ENCODE measurements at places on chromosomes 12 and 14.

DNA sequence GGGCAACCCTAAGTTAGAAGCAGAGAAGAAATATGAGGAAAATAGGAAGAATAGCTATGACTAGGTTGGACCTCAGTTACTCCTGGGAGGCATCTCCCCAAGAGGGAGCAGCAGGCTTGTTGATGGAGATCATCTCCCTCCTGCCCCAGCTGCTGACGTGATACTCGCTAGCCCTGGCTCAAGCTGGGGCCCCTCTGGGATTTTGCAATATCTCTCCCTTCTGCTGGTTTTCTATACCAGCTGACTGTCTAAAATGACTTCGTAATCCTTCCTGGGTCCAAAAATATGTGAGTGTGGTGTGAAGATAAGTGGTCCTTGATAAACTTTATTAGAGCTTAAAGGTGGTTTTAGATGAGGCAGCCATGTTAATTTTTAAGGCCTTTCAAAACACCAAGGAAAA is 4.5 kb upstream of the HECTD4 start:
- no peak for DNase-seq

DNA sequence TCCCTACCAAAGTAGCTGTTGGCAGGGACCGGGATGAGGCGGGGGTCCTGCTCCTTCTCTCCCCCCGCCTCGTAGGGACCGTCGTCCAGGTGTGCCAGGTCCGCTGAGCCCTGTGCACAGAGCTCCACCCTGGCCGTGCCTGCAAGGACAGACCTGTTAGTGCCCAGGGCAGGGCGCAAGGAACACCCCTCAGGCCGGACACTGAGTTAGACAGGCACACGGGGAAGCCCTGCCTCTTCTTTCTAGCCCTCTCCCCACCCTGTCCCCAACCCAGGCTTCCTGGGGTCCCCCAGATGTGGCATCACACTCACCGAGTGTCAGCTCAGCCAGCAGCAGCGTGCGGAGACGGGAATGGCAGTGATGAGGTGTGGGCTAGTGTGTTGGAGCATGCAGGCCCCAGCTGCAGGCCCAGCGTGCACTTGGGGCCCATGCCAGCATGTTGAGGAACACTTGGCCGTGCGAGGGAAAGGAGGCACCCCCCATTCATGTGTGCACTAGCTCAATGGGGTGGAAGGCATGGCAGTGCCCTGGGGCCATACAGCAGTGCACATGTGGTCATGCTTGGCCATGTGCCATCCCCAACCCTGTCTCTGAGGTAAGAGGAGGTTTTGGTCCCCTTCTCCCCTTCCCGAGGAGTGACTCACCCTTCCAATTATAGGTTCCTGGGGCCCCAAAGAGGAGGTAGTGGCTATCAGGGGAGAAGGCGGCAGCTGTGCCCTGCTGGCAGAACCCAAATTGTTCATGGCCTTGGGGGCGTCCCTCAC is 7.3 kb downstream of the ITGA7 start:
- DNase-seq: peak; percentile 14

- no peak for DNase-seq
Measured at GRCh38 chr14:89609500-89610100, 192.6 kb upstream of the FOXN3 start.

DNA sequence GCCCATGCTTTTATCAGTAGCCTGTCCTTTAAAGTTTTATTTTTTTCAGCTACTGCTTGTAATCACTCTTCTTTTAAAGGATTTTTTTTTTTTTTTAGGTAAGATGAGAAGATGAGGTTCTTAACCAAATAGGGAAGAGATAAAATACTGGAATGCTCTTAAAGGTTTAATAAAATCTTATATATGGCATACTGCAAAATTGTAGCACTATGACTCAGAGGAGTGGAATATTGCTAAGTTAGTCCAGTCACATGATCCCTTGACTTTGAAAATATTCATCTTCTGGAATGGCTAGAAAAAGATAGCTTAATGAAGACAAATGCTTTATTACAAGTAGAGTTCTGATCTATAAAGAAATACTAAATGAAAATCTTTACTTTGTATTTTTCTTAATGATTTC is 116.6 kb downstream of the NAV3 start:
- peak; percentile 40 for DNase-seq

DNA sequence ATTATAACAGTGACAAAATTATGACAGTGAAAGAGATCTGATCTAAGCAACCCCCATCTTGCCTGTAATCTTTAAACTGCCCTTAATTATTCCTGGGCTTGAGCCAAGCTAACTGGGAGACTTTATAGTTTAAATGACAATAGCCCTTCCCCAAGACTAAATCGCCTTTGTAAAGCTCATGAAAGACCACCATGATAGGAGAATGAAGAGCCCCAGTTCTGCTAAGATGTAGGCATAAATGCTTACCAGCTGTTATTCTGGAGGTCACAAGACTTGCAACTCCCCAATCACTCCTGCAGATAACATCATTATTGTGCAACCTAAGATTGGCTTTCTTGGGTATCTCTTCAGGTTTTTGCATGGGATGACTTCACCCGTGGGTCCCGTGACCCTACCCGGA is 599.7 kb downstream of the KCNH5 start:
- DNase-seq: no peak

GRCh38 chr12:9795945-9796344 is 31.3 kb upstream of the KLRF1 start:
- DNase-seq: no peak

- DNase-seq: no peak
Measured at GRCh38 chr12:21751517-21751916, 23.0 kb downstream of the KCNJ8 start.

DNA sequence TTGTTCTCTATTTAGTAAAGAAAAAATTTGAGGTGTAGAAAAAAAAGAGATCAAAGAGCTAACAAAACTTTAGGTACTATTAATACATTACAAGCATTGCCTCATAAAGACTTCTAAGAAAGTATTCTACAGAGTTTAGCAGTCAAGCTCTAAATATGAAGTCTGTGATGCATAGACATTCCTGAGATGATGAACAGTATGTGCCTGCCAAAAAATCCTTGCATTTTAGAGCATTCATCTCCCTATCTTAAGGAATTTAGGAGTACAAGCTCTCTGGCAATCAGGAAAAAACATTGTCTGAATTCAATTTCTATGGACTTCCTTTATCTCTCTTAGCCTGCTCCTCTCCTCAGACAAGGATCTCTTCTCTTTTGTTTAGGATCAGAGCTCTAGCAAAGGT is 202.6 kb upstream of the LRFN5 start:
- DNase-seq: no peak

DNA sequence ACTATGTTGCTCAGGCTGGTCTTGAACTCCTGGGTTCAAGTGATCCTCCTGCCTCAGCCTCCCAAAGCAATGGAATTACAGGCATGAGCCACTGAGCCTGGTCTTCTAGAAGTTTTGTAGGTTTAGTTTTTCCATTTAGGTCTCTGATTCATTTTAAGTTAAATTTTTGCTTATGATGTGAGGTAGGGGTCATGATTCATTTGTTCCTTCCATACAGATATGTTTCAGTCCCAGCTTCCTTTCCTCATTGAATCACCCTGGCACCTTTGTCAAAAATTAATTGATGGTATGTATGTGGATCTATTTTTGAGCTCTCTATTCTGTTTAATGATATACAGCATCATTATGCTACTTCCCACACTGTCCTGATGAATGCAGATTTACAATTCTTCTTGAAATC is 25.6 kb upstream of the CABP1 start:
- DNase-seq: no peak

GRCh38 chr14:69891422-69891821 is 12.2 kb downstream of the SMOC1 start:
- no peak for DNase-seq

GRCh38 chr14:94716976-94717375 is 52.9 kb downstream of the GSC start:
- no peak for DNase-seq

DNA sequence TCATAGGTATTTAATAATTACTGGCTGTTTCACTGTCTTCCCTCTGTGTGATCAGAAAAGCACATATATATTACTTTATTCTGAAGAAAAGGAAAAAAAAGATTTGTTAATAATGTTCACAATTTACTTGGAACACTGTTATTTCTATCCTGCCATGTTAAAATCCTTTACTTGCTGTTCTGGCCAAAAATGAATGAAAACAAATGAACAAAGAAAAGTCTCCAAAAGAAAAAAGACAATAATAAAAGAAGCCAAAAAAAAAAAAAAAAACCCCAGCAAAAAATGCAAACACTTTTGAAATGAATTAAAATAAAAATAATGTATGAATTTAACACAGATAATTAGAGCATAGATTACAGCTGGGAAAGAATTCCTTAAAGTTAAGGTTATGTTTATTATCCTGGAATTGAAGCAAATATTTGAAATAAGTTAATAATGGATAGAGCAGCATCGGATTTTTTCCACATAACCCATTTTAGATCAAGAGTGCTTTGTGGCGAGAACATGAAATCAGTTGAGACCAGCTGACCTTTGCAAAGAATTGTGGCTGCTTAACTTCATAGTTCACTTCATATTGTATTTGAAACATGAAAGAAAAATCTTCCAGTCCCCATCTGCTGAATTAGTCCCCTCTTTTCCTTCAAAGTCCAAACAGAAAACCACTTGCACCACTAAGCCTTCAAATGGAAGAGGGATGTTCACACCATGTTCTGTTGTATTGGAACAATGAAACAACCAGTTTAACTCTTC is 444.8 kb downstream of the ADAMTS20 start:
- no peak for DNase-seq

DNA sequence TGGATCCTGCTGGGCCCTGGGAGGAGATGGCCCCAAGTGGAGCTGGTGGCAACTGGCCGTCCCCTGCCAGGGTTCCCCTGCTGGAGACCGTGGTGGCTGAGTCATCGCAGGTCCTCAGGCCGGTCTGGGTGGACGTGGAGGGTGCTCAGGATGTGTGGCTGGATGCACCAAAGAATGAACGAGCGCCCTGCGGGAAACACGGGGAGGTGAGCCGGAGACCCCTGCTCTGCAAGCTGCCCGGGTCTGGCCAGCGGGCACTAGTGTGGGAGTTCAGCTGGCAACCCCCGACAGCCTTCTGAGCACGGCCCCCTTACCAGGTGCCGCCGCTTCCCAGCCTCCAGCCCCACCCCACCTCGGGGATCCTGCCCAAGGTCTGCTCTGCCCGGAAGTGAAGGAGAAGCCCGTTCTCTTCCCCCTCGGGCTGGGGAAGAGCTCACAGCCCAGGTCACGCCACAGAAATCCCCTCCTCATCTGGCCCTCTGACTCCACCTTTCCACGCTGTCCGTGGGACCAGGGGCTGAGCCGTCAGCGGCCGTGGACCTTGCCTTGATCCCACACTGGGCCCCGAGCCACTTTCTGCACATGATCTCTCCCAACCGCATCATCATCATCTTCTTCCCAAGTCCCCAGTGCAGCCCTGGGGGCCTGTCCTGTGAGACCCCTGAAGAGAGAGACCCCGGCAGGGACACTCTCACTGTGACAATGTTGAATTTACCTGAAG is 165.5 kb downstream of the KIF26A start:
- DNase-seq: no peak

GRCh38 chr12:7137908-7138307 is 7.7 kb downstream of the CLSTN3 start:
- DNase-seq: no peak

GRCh38 chr12:50825372-50825838 is 17.3 kb upstream of the TMPRSS12 start:
- DNase-seq: peak; percentile 63

DNA sequence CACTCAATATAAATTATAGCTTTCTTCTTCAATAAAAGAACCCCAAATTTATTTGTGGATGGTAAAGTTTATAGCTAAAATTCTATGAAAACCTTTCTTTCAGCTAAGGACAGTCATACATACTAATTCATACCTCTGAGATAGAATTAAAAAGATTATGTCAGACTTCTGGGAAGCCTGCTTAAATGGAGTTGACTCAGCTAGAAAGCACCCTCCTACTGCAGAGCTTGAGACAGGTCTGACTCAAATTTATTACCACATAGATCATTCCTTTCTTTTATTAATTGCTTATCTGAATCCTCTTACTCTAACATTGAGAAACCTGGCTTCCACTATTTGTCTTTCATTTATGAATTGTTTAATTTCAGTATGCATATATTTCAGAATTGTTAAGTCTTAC is 1007.0 kb upstream of the LRFN5 start:
- peak; percentile 1 for DNase-seq

GRCh38 chr14:35433826-35434225 is 29.3 kb upstream of the NFKBIA start:
- no peak for DNase-seq

GRCh38 chr12:106342397-106343213 is 14.9 kb upstream of the POLR3B start:
- peak; percentile 67 for DNase-seq

- peak; percentile 39 for DNase-seq
Measured at GRCh38 chr12:58148405-58148804, 207.0 kb downstream of the ATP23 start.

DNA sequence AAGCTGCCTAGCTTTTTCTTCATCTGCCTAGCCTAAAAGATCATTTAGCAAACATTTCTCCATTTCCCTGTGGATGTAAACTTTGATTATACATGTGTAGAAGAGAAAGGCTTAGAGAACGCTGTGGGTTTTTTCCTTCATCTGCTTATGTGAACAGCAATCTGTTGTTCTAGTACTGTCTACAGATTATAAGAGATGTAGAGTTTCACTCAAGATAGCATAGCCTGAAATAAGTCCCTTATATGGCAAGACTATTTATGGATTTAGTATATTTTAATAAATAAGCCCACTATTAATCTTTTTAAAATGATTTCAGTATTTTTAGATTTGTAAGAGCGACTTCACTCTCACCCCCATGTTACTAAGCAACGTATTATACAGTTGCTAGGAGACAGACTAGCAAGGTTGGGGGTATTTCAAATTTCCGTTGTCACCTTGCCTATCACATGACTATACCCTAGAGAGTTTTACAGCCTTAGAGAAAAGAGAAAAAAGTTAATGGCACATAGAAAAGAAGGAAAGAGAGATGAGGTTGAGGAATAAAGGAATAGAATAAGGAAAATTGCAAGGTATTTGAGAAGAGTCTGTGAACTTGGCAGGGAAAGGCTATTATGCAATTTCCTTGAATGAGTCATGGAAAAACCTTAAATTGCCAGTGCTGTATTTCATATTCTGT is 12.2 kb upstream of the TUBA1A start:
- DNase-seq: peak; percentile 83

GRCh38 chr14:51609251-51609954 is 42.3 kb upstream of the FRMD6 start:
- peak; percentile 76 for DNase-seq

- peak; percentile 79 for DNase-seq
Measured at GRCh38 chr12:26319511-26319910, 124.1 kb downstream of the SSPN start.

- DNase-seq: no peak
Measured at GRCh38 chr12:65454115-65454787, 175.8 kb downstream of the MSRB3 start.

- no peak for DNase-seq
Measured at GRCh38 chr12:117000316-117000715, 89.6 kb downstream of the FBXW8 start.

Measured in HT1080 (cell line).